Hippocampal formation (tissue), 2 donors: ENCODE measurements at places on chromosomes 2 and 18.

GRCh38 chr2:174970092-174970491, 35.1 kb downstream of the CHN1 start:
- no peak for DNase-seq

- DNase-seq = no peak
Measured at GRCh38 chr2:6518361-6518760, 347.3 kb downstream of the CMPK2 start.

DNA sequence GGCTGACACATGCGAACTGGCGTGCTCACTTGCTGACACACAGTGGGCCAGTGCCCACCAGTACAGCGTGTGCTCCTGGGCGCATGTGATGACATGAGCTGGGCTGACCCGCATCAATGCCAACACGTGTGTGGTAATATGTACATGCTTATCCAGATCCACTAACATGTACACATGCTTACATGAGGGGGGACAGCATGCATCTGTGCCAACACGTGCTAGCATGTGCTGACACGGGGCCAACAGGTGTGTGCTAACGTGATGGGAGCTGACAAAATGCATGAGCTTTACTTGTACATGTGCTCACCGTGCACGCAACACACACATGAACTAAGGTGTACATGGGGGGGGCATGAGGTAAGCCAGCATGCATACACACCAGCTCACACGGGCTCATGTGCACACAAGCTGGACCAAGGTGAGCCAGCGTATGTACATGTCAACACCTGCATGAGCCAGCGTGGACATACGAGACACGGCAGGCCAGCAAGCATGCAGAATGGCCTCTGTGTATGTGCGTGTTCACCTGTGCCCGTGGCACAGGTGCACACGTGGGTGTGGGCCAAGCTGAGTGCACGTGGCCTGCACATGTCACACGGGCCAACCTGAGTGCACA, 28.5 kb downstream of the GPC1 start:
- DNase-seq = no peak

DNA sequence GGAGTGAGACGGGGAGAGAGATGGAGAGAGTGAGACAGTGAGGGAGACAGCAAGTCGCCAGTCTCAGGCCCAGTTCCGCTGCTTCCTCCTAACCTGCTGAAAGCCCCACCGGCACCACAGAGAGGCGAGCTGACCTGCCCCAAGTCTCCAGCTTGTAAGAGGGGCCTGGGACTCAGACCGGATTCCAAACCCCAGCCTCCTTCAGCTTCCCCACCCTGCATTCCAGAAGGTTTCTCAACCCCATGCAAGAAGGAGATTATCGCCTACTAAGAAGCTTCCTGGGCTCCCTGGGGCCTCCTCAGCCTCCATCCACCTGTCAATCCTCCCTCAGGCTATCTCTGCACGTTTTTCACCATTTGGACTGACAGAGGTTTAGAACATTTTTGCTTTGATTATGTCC, 173.1 kb upstream of the RAB6C start:
- no peak for DNase-seq

DNA sequence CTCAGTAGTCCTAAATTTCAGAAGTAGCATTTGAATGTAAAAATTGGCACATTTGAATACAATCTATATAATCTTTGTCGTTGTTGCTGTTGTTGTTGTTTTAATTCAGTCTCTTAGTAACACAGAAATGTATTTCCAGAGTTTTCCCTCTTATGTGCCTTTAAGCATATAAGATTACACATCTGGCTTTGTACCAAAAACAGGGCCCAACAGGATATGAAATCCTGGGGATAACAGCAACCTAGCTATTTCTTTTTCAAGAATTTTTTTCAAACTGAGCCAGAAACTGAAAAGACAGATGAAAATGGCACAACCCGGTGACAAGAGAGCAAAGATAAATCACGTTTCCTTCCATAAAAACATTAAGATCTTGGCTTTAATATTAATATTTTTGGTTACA, 906.7 kb downstream of the NRXN1 start:
- no peak for DNase-seq

DNA sequence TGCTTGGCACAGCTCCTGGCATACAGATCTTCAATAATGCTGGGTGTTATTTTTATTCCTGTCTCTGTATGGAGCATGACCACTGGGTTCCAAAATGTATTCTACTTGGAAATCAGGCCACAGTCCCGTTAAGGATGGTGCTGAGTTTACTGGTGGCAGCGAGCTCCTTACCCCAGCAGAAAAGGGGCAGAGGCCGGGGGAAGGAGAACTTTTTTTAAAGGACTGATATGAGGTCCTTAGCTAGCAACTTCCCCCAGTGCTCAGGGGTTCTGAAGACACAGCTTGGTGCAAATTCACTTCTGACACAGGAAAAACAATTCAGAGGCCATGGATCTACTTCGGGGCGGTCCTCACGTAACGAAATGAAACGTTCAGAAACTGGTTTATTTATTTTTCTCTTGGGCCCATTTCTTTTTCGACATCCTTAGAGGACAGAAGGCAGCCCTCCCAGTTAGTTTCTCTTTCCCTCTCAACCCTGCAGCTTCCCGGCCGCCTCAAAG, 872 bp downstream of the RDH14 start:
- DNase-seq = peak; percentile 23
